ENCODE measurements at places on chromosomes 5 and 9.

- DNase-seq, result peak; percentile 8
Observed at GRCh38 chr5:90519081-90519480, 10.3 kb downstream of the LYSMD3 start.

- no peak for DNase-seq
Observed at GRCh38 chr9:7479300-7479699, 320.3 kb downstream of the DMAC1 start.

- DNase-seq, result no peak
Observed at GRCh38 chr5:180096616-180097015, 25.1 kb upstream of the RNF130 start.

- no peak for DNase-seq
Observed at GRCh38 chr9:10250219-10250618, 362.6 kb downstream of the PTPRD start.

- DNase-seq, result no peak
Observed at GRCh38 chr9:6936103-6936502, 178.3 kb downstream of the KDM4C start.

DNA sequence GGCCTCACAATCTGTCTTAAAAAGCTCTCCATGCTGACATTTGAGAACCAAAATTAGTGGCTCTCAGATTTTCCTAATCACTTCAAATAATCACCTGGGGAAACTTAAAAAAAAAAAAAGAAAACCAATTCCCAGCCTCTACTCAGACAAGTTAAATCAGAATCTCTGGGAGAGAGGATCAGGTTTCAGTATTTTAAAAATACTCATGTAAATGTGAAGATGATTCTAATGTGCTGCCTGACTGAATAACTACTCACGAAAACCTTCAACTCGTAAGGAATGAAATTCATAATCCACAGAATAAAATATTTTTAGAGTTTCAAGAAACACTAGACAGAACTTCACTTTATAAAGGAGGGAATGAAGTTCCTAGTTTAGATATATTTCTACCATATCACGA, 114.4 kb downstream of the SVEP1 start:
- DNase-seq, result no peak

DNA sequence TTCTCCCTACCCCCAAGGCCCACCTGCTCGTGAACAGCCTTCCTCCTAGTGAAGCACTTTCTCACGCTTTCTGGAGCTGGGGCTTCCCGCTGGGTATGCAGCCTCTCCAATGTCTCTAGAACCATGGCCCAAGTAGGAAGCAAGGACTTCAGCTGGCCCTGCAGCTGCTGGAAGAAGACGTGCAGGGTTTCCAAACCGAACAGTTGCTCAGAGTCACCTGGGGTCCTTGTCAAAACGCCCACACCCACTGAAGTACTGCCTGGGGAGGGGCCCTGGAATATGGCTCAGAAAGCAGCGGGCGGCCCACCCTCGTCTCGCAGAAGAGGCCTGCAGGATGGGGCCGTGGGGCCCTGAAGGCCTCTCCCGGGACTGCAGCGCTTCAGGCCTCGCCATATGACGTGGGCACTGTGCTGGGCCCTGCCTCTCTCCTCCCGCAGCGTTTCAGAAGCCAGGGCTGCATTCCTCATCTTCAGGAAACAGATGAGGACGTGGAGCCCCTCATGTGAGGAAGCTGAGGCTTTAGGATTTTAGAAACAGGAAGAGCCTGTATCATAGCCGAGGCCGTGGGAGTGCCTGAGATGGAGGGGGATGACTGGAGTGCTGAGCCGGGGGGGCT, 116.0 kb upstream of the LMX1B start:
- DNase-seq, result no peak

DNA sequence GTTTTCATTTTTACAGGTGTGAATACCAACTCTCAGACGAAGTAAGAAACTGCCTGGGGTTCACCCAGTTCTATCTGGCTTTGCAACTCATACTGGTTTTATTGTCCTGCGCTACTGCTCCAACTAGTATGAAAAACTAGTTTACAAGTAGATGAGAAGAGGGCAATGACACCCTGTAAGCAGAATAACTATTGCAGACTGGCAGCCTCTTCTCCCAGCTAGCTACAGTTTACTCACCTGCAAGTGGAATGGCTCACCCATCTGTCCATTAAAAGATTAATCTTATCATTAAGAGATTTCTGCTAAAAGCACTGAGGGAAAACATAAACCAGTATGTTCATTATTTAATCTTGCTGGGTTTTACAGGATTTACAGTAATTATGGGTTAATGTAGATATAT, 113.4 kb downstream of the FRMD3 start:
- DNase-seq, result peak; percentile 12

GRCh38 chr9:81317939-81318338, 371.4 kb downstream of the TLE1 start:
- no peak for DNase-seq

- DNase-seq, result no peak
Observed at GRCh38 chr5:128796506-128796905, 168.8 kb upstream of the SLC27A6 start.

- DNase-seq, result no peak
Observed at GRCh38 chr5:92944903-92945604, 636.0 kb downstream of the NR2F1-AS1 start.

- DNase-seq, result no peak
Observed at GRCh38 chr9:134505032-134505431, 136.6 kb upstream of the COL5A1 start.

DNA sequence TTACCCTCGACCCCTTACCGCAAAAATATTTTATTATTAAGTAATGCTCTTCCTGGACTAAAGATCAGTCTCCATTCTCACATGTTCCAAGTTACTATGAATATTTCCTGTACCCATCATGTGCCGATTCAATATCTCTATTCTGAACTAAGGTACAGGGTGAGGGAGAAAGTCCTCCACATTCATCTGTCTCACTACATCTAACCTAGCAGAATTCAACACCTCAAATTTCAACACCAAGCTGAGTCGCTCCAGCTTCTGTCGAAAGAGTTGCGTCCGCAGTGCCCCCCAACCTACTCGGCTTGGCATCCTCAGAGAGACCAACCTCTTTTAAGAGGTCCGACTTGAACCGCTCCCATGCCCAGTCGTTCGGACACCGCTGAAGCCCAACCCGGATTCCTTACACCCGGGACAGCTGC, 1.0 kb downstream of the CERT1 start:
- DNase-seq, result no peak

- DNase-seq, result no peak
Observed at GRCh38 chr5:96651047-96651446, 11.1 kb upstream of the CAST start.

DNA sequence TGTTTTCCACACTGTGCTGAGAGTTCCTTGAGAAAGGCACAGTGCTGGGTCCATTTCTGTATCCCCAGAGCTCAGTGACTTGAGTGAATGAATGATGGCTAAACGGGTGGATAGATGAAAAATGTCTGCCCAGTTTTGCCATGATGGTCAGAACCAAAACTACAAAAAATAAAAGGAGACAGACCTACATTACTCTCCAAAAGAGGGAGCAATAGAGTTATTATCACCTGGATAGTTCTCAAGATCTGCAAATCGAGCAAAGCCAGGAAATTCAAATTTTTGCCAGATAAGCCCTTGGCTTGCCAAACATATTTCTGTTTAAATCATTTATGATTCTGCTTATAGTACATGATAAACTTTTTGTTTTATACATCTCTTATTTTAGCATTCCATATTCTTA, 214.2 kb upstream of the ZNF462 start:
- no peak for DNase-seq

DNA sequence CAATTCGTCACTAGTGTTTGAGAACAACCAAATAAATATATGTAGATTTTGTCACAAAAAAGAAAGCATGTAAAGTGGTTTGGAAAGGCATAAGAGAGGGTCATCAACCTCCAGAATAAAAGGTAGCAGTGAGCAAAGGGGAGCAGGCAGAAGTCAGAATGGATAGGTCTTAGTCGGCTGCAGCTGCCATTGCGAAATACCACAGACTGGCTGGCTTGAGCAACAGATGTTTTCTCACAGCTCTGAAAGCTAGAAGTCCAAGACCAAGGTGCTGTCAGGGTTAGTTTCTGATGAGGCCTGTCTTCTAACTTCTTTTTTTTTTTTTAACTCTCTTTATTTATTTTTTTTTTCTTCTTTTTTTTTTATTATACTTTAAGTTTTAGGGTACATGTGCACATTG, 208.1 kb upstream of the PIK3R1 start:
- DNase-seq, result no peak

DNA sequence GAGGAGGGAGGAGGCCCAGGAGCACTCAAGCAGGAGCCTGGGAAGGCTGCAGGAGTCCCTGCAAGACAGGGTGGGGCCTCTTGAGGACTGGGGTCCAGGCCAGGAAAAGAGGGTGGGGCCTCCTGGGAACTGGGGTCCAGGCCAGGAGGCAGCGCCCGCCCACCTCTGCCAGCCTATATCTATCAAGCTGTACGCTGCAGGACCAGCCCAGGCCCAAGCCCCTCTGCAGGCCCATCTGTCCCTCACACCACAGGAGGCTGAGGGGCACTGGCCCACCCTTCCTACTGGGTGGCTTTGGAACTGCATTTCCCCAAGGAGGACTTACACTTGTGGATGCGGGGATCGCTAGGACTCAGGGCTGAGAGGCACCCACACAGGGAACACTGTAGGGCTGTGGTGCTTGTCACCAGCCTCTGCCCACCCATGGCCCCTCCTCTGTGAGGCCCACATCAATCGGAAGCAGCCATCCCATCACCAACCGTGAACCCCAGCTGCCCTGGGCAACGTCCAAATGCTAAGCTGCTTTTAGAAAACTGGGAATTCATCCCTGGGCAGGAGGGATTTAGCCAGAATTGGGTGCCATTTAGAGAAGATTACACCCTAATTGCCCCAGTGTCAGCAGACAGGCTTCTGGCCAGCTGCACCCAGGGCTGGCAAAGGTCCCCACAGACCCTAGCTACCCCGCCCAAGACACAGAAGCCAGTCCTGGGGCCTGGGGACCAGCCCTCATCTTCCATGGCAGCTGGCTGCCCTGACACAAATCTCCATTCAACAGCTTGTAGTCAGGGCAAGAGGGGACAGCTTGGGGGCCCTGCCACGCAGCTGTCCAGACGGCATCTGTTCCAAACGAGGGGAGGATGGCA, 15.3 kb downstream of the BICD2 start:
- DNase-seq, result no peak

GRCh38 chr5:150402901-150403342, 9.8 kb downstream of the CD74 start:
- DNase-seq, result no peak

GRCh38 chr9:113356686-113357292, 7.4 kb downstream of the BSPRY start:
- DNase-seq, result no peak

DNA sequence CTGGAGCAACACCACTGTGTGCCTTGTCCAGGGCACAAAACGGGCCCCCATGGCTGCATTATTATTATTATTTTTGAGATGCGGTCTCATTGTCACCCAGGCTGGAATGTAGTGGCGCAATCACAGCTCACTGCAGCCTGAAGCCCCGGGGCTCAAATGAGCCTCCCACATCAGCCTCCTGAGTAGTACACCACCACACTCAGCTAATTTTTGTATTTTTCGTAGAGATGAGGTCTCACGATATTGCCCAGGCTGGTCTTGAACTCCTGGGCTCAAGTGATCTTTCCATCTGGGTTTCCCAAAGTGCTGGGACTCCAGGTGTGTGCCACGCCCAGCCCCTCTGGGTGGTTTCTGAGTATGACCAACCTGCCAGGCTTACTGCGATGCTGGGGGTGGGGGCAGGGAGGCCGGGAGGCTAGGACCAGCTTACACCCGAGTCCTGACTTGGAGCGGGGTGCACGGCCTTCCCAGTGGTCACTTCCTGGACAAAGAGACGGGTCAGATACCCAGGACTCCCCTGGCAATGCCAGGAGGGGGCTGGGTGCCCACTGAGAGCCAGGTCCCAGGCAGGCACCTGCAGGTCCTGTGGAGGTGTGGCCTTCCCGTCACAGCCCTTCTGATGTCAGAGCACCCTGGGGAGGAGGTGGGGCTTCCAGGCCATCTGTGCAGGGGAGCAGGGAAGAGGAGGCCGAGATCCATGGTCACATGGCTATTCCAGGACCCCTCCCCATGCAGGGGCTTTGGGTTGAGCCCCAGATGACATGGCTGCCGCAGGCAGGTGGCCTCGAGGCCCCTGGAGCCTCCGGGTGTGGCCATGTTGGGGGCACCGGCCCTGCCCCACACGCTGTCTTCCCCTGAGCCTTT, 8.3 kb upstream of the NRARP start:
- peak; percentile 85 for DNase-seq

- no peak for DNase-seq
Observed at GRCh38 chr5:39495227-39495626, 70.4 kb upstream of the DAB2 start.

GRCh38 chr5:178077751-178078150, 35.6 kb upstream of the N4BP3 start:
- DNase-seq, result no peak

GRCh38 chr9:96566498-96567202, 53.0 kb downstream of the CDC14B start:
- DNase-seq, result no peak

DNA sequence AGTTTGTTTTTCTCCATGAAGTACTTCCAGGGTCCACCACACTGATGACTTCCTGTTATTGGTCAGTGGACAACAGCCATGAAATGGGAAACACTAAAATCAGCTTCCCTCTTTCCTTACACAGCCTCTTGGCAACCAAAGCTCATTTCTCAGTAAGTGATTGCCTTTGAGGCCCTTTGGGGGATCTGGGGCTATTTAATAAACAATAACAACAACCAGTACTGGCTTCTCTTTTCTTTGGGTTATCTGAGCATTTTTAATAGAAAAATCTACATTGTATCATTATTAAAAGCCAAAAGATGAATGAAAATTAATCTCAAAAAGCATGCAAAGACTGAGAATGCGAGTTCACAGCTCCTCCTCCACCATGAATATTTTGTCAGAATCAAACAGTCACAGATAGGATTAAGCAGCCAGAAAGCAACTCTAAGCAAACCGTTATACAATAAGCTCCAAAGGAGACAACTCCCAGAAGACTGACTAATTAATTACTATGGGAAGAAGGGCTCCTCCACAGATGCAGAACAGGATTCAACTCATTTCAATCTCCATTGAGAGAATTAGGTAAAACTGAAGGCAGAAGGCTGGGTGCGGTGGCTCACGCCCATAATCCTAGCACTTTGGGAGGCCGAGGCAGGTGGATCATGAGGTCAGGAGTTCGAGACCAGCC, 68.3 kb downstream of the SERINC5 start:
- no peak for DNase-seq

- no peak for DNase-seq
Observed at GRCh38 chr5:37721447-37721871, 118.4 kb downstream of the GDNF start.

DNA sequence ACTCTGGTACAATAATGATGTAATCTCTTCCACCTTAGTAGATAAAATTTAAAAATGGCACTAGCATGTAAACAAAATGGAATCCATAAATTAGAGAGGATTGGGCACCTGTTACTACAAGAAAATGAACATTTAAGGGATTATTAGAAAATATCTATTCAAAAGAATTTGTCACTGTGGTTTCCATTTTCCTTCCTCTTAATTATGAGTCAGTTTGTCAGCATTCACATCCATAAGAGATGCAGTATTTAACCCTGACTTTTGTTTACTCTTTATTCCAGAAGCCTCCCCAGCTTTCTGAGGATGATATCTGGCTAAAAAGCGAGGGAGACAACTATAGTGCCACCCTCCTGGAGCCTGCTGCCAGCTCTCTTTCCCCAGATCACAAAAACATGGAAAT, 72.1 kb downstream of the C9orf152 start:
- no peak for DNase-seq

GRCh38 chr5:72956324-72957140, 691 bp downstream of the FCHO2 start:
- no peak for DNase-seq

- no peak for DNase-seq
Observed at GRCh38 chr5:7742241-7742656, 108.7 kb downstream of the CFAP90 start.

- DNase-seq, result no peak
Observed at GRCh38 chr5:149333711-149334443, 11.4 kb upstream of the GRPEL2 start.

All from NCI-H510A (cell line).